A549 treated with CpdA at 1 μM for 4 hours (cell line): ENCODE measurements at places on chromosomes 12 and 14. TPM values are rescaled to one million over a fixed set of nuclear protein-coding genes. Genes with fewer than 3 reads are reported as not detected.

FAR2 gene
- total RNA-seq = 0.05 to 0.42 TPM (median 0.15 TPM) in 3 of 5 replicates, not detected in the others

INHBE gene
- 0.07 to 0.20 TPM (median 0.13 TPM) in 4 of 5 replicates, not detected in the other for total RNA-seq

TAS2R30 gene
- total RNA-seq = not detected in 5 replicates

PIK3C2G gene
- not detected in 5 replicates for total RNA-seq

PPP1R3E gene
- 3.2 to 6.3 TPM (median 4.1 TPM) in 5 replicates for total RNA-seq

DAO gene
- total RNA-seq = not detected in 5 replicates

ASB8 gene
- 11.0 to 29.3 TPM (median 13.4 TPM) in 5 replicates for total RNA-seq

RFX4 gene
- total RNA-seq = not detected in 5 replicates
